AG09309 (cell line): ENCODE measurements at places on chromosomes 11 and 22.

DNA sequence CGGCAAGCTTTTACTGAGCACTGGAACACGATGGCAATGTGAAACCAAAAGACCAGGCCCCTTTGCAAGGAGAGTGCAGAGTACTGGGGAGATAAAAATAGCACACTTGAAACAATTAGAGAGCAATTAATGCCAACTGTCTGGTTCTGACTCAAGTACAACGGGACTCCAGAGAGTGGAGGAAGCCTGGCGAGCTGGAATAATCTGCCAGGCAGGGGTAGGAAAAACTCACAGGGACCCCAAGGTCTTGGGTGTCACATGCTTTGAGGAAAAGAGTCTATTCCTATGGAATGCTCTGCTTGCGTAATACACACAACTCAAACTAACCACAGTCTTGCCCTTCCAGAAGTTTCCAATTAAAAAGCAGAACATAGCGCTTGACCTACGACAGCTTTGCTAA lies 113.0 kb upstream of the CLMP start:
- peak; percentile 91 for DNase-seq

- no peak for DNase-seq
Measured at GRCh38 chr11:90243534-90243933, 20.7 kb upstream of the CHORDC1 start.

- DNase-seq, result no peak
Measured at GRCh38 chr22:20615021-20615420, 107.6 kb downstream of the MED15 start.

DNA sequence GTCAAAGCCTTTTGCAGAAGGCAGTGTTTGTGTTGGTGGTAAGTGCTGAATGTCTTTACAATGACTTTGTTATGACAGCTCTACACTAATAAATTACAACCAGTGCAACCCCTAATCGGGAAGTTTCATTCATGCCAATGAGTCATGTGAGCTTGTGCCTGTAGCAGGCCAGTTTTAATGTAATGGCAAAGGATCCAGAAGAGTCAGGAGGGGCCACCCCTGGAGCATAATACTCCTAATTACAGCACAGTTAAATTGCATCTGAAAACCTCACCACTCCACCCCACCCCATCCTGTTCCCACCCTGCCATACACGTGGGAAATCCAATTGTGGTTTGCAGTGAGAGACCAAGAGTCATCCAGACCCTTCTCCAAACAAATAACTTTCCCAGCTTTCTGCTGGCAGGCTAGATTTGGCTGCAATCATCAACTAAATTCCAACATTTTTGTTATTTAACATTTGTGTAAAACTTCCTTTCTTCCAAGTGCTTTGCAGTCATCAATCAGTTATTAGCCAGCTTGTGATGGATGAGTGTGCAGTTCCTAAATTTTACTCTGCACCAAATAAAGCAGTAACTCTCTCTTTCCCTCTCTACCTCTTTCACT lies 277.3 kb upstream of the FAT3 start:
- DNase-seq, result no peak

GRCh38 chr22:45878051-45878781 lies 98.7 kb downstream of the WNT7B start:
- no peak for DNase-seq

DNA sequence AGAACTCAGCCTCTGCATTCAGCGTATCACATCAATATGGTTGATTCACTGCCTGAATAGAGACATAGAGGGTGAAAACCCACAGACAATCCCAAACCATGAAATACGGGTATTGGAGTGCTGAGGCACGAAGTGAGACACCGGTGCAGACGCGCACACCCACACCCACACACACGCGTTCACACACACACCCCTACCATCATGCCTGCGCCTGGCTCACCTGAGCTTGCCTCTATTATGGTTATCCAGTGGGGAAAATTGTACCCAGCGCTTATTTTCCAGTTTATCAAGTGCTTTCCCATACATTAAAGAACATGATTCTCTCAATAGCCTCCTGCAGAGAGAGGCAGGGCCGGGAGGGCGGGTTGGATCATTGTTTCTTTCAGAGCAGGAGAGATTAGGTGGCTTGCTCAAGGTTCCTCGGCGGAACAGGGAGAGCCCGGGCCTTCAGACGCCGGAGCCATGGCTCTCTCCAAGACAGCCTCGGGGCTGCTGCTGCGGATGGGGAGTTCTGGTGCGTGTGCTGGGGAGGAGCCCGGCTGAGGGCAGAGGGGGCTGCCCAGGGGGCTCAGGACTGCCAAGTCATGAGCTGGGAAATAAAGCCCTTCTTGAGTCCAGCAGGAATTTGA lies 78.9 kb upstream of the THY1 start:
- DNase-seq, result no peak

- DNase-seq, result no peak
Measured at GRCh38 chr11:119639642-119640205, 89.3 kb downstream of the NECTIN1 start.

- no peak for DNase-seq
Measured at GRCh38 chr22:32618441-32619140, 144.0 kb downstream of the FBXO7 start.

DNA sequence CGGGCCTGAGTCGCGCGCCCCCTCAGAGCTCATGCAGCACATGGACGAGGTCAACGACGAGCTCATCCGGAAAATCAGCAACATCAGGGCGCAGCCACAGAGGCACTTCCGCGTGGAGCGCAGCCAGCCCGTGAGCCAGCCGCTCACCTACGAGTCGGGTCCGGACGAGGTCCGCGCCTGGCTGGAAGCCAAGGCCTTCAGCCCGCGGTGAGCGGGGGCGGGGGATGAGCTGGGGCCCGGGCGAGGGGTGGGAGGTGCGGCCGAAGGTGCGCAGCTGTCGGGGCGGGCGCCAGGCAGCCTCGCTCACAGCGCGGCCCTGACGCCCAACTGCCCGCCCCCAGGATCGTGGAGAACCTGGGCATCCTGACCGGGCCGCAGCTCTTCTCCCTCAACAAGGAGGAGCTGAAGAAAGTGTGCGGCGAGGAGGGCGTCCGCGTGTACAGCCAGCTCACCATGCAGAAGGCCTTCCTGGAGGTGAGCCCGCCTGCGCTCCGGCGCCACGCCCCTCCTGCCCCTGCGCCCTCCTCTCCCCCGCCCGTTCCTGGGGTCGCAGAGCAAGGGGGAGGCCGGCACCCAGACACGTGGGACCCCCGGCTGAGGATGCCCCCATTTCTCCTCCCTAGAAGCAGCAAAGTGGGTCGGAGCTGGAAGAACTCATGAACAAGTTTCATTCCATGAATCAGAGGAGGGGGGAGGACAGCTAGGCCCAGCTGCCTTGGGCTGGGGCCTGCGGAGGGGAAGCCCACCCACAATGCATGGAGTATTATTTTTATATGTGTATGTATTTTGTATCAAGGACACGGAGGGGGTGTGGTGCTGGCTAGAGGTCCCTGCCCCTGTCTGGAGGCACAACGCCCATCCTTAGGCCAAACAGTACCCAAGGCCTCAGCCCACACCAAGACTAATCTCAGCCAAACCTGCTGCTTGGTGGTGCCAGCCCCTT lies 20.5 kb downstream of the EPS8L2 start:
- DNase-seq, result no peak

GRCh38 chr22:22547226-22547625 lies 11.8 kb downstream of the PRAME start:
- DNase-seq, result no peak

- no peak for DNase-seq
Measured at GRCh38 chr22:27994481-27995331, 75.7 kb upstream of the PITPNB start.

DNA sequence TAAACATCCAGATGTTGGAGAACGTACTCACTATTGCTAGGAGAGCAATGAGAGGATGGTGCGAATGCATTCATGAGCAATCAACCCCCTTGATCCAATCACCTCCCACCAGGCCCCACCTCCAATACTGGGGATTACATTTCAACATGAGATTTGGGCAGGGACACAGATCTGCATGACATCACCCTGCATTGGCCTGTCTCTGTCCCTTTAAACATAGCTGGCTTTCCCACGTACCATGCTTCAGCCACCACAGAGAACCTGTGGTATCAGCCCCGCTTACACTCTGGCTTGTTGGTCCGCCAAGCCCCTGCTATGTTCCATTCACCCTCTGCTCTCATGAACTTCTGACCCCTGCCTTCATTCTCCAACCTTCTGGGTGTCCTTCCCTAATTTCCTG lies 157.5 kb upstream of the E2F8 start:
- DNase-seq, result no peak

- no peak for DNase-seq
Measured at GRCh38 chr11:102283116-102283485, 34.2 kb upstream of the BIRC3 start.

GRCh38 chr11:78192223-78192719 lies 3.6 kb downstream of the USP35 start:
- DNase-seq, result no peak

DNA sequence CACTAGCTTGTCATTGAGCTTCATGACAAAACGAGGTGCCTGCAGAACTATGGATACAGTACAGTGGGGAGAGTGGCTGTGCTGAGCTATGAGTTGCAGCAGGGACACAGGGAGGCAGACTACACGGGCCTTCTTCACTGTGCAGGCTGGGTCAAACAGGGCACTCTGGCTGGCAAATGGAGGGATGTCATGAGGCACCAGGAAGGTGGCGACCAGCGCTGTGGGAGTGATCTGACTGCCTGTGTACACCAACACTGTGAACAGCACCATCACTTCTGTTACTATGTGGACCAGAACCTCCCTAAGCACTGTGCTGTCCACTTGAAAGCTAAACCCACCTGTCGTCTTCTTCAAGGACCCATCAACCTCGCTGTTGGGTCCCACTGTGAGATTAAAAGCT lies 3.1 kb downstream of the PKDREJ start:
- DNase-seq, result no peak

- no peak for DNase-seq
Measured at GRCh38 chr11:31107649-31108048, 261.9 kb downstream of the DCDC1 start.

DNA sequence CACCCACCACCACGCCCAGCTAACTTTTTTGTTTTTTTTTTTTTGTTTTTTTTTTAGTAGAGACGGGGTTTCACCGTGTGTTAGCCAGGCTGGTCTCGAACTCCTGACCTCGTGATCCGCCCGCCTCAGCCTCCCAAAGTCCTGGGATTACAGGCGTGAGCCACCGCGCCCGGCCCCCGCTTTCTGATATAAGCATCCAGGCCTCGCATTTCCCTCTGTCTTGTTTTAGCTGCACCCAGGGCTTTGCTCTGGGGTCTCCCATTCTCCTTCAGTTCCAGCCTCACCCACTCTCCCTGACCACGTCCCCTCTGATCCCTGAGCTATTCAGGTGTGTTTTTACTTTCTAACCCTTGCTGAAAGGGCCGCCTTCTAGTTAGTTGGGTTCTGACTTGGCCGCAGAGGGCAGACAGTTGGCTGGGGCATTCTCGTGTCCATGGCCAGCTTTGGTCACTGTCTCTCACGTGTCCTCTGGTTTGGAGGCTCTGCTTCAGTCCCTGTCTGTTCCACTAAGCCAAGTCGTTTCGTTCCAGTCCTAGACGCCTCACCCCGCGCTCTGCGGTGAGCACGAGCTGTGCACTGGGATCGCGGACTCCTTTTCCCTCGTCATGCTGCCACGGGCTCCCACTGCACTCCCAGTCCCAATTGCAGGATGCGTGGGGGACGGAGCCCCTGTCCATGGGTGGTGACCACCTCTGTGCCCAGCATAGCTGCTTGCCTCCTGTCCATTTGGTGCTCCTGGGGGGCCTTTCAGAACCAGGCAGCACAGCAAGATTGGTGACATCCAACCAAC lies 6.0 kb upstream of the TNNT3 start:
- no peak for DNase-seq

- DNase-seq, result no peak
Measured at GRCh38 chr22:44869196-44869595, 116.8 kb downstream of the ARHGAP8 start.

DNA sequence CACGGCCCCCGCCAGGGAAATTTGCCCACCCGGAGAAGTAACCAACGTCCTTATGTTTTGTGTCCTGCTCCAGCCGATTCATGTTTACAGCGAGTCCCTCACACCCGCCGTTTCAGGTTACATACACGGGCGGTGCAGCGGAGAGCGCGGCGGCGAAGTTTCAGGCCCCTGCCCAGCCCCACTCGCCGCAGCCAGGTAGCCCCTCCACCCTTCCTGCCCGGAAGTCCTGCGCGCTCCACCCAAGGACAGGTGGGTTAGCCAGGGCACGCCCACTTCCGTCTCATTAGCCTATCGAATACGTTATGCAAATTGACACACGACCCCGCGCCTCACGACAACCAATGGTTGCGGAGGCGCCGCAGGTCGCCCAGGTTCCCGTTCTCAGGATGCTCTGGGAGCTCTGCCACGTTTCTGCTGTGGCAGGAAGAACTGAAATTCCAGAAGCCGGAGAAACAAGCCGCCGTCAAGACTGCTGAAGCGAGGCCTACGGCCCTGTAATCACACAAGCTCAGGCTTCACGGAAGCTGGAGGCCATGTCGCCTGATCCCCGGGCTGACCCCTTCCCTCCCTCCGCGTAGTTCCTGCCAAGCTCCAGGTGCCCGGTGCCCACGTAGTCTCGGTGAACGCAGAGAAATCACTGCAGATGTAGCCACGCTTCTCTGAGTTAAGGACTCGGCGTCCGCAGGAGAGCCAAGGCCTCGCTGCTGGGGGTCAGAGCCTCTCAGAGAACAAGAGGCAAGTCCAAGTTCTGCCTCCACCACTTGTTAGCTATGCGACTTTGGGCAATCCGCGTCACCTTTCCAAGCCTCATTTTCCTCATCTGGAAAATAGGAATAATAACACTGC lies 22.4 kb upstream of the MYH9 start:
- no peak for DNase-seq

DNA sequence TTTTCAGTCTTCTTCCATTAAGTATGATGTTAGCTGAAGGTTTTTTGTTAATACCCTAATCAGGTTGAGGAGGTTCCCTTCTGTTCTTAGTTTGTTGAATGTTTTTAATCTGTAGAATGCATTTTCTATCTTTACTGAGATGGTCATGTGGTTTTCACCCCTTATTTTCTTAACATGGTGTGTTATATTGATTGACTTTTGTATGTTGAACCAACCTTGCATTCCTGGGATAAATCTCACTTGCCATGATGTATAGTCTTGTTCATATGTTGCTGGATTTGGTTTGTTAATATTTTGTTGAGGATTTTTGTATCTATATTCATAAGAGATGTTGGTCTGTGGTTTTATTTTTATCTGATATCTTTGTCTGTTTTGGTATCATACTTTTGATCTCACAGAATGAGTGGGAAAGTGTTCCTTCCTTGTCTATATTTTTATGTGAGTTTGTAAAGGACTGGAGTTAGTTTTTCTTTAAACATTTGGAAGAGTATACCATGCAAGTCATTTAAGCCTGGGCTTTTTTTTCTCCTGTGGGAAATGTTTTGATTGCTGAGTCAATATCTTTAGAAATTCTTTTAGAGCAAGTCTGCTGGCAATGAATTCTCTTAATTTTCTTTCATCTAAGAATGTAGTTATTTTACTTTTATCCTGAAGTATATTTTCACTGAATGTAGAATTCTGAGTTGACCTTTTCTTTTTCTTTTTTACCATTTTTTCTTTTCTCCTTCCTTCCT lies 5.5 kb upstream of the P4HA3 start:
- no peak for DNase-seq
